Kidney epithelial cell (primary cell): ENCODE measurements at places on chromosomes 3 and 15. TPM values are rescaled to one million over a fixed set of nuclear protein-coding genes. Genes with fewer than 3 reads are reported as not detected.
A peak's percentile ranks its signal among the peaks of the same experiment; 100 is the strongest.

DNA sequence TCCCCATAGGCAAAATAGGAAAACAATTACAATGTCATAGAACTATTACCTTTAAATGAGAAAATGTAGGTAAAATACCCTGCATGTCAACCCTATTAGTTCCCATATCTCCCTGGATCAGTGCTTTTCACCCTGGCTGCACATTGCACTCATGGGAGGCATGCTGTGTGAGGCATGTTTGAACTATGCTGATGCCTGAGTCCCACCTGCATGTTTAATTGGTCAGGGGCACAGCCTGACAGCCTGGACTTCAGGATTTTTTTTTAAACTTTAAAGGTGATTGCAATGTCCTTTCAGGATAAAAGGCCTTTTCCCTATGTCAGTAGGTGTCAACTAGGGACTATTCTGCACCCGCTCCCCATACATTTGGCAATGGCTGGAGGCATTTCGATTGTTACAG lies 136.0 kb upstream of the NR2E3 start:
- DNase-seq, result no peak

- peak; percentile 44 for DNase-seq
These were observed 135.0 kb downstream of the TFG start for GRCh38 chr3:100844063-100844936.

DNA sequence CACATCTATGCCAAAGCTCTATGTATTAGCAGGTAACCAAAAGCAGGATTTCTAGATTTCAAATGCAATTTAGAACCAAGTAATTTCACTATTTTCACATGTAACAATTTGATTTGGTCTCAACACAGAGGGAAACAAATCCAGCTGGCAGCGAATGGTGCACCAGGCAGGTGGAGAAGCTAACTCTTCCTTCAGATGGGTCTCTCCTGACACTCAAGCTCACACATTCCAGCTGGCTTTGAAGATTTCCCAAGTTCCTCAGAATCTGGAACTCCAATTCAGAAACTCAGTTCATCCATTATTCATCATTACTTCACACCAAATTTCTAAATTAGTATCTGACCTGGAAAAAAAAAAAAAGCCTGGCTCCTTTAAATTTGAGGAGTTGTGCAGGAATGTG lies 318.1 kb upstream of the NECTIN3 start:
- DNase-seq, result no peak

DNA sequence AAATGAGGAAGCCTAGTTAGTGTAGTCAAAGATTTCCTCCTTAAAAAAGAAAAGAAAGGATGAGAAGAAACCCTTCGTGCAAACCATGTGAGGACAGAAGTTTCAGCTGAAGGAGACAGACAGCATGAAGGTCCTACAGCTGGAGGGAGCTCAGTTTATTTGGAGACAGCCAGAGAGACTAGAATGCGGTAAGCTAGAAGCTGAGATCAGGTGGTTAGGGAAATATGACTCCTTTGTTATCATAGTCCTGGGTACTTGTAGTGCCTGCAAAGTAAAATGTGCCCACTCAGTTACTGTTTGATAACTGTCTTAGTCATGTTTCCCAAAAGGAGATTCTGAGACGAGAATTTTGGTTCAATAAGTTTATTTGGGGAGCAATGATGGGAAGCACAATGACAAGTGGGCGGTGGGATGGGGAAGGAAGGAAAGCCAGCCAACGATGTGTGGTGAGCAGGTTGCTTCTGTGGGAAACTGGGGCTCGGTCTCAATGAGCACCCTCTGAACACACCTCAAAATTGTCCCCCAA lies 178.8 kb upstream of the SNTN start:
- no peak for DNase-seq

The PP2D1 gene
- total RNA-seq, result not detected in 2 replicates
